ENCODE measurements at places on chromosomes 3 and 15. TPM values are rescaled to one million over a fixed set of nuclear protein-coding genes. Genes with fewer than 3 reads are reported as not detected.

DNA sequence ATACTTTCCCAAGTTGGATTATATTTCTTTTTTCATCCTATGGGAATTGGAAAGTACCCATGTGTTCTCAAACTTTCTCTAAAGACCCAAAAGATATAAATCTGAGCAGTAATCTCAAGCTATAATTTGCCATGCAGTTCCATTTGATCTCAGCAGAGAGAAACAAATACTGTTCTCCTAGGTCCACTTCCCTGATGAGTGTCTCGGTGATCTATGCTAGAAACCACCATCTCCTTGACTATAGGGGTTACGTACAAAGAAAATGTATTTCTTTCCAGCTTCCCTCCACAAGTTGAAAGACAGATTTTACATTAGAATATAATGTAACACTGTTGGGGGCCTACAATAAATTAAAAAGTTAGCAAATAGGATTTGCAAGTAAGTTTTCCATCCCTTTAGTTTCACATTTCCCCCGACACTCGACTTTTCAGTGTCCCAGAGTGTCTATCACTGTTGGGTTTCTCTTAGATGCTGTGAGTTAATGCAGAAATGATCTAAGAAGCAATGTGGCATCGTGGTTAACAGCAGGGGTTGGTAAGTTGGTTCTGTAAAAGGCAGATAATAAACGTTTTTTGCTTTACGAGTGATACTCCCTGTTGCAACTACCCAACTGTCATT is 465.1 kb upstream of the CFAP20DC start:
- DNase-seq = no peak

DNA sequence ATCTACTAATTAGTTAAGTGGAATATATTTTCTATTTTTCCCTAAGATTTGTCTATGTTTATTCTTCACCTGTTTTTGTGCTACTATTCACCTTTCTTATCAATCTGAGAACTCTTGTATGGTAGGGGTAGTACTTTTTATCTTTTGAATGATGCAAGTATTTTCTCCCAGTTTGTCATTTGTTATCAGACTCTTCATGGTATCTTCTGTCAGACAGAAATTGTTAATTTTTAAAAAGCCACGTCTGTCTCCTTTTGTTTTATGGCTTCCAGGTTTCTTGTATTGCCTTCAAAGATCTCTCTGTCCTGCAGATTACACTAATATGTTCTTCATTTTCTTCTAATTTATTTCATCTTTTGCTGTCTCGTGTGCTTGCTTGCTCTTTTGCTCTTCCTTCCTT is 184.3 kb downstream of the PCCB start:
- no peak for DNase-seq

GRCh38 chr3:37330466-37330865 is 156.1 kb upstream of the LRRFIP2 start:
- DNase-seq = no peak

- no peak for DNase-seq
Measured at GRCh38 chr3:113658107-113658506, 38.3 kb downstream of the USF3 start.

DNA sequence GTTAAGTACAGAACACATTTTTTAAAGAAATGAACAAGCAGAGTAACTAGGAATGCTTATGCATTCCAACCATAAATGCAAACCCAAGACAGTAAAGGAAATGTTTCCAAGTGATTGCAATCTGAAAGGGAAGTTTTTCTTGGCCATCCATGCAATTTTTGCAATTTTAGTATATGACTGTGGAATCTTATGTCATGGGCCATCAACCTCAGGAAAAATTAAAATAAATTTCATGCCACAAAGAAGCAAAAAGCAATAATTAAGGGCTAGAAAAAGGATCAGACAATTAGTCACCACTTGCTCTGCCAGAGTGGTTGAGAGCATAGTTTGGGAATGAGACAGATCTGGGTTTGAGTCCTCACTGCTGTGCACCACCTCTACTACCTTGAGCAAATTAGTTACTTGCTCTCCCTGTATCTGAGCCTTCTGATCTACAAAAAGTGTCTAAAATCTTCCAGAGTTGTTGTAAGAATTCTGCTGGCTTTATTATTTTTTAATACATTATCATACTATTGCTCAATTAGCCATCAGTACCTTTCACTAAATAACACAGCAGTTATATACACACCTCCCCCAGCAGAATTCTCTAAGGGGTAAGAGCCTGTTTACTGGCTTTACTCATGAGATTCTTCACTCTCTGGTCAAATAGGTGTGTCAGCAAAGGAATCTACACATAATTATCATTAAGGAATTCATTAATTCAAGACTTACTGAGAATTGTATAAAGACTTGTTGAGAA is 49.7 kb upstream of the FBN1 start:
- DNase-seq = no peak

DNA sequence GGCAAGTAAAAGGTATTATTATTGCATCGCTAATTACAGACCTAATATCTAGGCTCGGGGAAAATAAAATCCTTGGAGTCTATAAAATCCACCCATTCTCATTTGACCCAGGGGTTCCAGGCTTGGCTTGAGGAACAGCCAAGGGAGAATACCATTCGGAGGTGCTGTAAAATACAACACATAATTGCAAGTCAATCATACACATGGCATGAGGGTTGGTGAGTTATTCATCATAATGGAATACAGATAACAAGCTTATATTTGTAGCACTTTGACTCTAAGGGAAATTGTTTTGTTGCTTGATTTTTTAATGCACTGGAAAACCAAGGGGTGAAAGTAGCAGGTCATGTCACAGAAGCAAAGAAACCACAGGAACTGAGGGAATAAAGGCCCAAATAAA is 16.8 kb upstream of the DIS3L start:
- DNase-seq = no peak

DNA sequence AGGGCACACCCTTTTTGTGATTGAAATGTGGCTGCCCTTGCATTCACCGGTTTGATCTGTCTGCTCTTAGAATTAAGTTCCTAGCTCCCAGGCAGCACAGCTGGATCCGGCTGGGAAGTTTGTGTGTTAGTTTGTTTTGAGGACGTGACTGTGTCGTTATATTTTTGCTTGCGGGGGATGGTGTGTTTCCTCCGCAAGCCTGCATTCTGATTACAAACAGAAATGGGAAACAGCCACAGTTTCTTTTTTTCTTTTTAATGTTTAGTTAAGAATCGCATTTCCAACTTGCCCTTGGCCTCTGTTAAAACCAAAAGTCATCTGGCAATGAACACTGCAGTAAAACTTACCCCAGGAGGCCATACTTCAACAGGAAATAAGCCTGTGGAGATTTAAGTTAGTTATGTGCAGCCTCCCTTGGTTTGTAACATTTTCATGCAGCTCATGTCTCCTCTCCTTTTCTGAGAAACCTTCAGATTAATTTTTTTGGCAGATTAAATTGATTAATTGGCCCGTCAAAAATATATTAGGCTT is 888 bp downstream of the TMOD3 start:
- no peak for DNase-seq

DNA sequence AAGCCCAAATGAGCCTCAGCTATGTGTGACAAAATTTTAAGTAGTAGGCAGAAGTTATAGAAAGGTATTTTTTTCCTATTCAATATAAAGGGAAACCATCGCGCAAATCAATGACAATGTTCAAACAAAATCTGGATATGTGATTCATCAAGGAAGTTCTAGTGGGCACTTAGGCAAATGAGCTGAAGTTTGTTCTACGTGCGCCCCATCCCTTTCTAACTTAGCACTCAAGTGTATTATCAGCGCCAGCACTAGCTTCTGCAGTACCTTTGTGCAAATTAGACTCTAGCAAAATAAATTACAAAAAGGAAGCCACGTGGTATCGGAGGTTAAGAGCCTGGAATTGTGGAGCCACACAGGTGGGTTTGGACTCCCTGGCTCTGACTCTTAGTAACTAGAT is 91.1 kb downstream of the TBL1XR1 start:
- no peak for DNase-seq

DNA sequence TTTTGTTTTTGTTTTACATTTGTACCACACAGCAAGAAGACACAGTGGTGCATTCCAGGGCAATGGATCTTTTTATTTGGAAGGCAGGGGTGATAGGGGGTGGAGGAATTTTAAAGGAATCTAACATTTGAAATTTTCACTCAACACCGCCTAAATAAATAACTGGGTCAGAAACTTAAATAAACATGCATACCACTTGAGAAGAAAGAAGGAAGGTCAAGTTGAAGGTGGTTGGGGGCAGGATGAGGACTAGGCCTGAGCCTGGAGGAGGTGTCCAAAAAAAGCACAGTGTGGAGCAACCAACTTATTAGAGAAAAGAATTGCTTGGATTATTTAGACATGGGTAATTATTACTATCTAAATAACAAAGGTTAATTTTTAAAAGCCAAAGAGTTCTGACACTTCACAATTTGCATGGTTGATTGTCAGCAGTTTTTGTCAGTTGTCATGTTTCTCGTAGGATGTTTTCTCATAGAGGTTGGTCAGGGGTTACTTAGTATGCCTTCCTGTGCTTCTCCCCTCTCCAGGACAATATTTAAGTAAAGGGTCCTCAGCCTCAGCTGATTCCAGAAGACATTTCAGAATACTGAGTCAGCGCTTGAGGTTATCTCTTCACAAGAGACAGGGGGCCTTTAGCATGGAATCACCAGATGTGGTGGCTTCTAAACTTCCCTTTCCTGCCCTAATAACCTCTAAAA is 173.7 kb upstream of the SLC2A2 start:
- DNase-seq = no peak

- DNase-seq = no peak
Measured at GRCh38 chr3:148932972-148933371, 58.4 kb upstream of the GYG1 start.

DNA sequence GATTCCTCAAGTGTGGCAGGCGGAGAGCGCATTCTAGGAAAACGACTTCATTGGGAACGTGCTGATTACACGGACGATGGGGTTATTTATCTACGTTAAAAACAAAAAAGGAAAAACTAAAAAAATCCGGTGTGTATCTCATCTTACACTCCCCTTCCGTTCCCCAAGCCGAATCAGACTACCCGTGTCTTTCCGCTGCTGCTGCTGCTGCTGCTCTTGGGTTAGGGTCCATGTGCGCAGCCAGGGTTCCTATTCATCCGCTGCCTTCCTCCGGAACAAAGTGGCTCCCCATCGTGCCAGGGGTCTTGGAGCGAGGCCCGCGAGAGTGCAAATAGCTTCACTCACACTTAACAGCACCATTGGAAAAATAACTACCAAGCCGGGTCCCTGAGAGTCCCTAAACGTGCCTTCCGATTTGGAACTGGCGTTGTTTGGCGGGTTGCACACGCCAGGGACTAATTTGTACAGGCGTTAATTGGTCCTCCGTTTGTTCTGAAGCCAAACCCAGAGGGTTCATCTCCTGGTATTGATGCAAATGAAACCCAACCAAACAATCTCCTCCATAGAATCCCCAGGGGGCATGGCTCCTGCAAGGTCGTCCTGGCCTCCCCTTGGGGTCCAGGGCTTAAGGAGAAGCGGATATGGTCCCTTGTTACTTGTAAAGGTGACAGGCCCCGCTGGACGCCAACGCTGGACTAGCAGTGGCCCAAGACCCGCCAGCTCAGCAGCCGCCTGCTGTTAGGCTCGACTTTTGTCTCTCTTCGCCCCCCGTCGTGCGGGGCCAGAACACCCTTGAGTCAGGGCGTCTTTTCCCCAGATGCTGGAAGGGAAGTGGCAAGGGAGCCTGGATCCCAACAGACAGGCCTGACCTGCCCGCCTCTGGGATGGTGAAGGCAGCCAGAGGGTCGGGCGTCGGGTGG is 11.0 kb upstream of the ONECUT1 start:
- no peak for DNase-seq

DNA sequence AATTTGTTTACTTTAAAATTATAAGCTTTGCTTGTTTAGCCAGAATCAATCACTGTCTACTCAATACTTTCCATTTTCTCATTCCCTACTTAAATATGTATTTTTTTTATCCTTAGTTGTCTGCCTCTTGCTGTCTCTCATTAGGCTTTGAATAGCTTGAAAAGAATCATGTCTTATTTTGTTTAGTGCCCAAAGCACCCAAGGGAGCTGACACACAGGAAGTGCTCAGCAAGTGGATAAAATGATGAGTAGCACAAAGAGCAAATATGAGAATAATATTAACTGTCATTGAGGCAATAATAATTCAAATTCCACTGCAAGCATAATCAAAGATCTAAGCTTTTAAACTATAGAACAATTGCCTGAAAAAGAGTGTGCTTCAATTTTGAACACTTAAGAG is 19.0 kb upstream of the IL1RAP start:
- no peak for DNase-seq

DNA sequence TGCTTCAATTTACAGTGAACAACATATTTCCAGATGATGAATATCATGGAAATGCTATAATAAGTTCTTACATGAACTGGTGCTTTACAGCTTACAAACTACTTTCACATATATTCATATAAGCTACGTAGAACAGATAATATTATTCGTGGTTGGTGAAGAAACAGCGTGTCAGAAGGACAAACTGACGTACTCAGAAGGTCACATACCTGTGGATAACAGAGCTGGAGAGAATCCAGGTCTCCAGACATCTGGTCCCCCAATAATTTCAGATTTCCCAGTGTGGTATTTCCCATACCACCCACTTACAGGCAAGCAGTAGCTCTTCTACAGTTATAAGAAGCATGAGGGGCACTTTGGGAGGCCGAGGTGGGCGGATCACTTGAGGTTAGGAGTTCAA is 156.6 kb downstream of the PLD1 start:
- no peak for DNase-seq

- no peak for DNase-seq
Measured at GRCh38 chr3:66703501-66703900, 202.7 kb upstream of the LRIG1 start.

DNA sequence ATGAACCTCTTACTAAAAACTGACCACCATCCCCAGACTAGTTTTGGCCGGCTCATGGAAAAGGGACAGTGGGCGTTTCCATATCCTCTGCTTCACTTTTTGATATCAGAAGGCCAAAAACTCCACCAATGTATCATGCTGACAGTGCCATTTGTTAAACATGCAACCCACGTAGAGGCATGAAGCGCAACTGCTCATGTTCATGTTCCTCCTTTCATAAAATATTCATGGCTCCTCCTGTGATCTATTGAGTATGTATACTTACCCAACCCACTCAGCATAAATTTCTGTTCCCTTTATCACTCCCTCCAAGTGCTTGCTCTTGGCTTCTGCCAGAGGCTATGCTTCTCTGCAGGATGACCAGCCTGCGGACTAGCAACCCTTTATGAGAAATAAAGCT is 58.7 kb upstream of the TGFBR2 start:
- no peak for DNase-seq

DNA sequence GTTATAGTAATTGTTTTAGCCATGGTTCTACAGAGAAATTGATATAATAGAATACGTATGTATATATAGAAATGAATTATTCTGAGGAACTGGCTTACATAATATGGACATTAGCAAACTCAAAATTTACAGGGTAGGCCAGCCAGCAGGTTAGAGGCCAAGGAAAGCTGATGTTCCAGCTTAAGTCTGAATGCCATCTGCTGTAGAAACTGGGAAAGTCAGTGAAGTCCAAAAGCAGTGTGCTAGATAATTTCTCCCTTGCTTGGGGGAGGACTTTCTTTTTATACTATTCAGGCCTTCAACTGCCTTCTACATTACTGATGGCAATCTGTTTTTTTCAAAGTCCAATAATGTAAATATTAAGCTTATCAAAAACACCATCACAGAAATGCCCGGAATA is 1174.7 kb downstream of the ZPLD1 start:
- no peak for DNase-seq

The CIDEC gene
- 6.7 TPM for total RNA-seq

The ECE2 gene
- not detected for total RNA-seq

The DHX36 gene
- 25.1 TPM for total RNA-seq

The CYP1A2 gene
- not detected for total RNA-seq

The TRH gene
- not detected for total RNA-seq

The CSNK1G1 gene
- 5.5 TPM for total RNA-seq

The MME gene
- total RNA-seq = 4.8 TPM

The PAQR9 gene
- total RNA-seq = 13.7 TPM

The FANCD2OS gene
- not detected for total RNA-seq

The MUC13 gene
- not detected for total RNA-seq

The PARP15 gene
- total RNA-seq = 0.51 TPM

The TMEM108 gene
- total RNA-seq = 2.2 TPM

The PPARG gene
- total RNA-seq = 25.7 TPM

The MORC1 gene
- not detected for total RNA-seq
